MG63 (cell line): ENCODE measurements at places on chromosomes 5 and 9. TPM values are rescaled to one million over a fixed set of nuclear protein-coding genes. Genes with fewer than 3 reads are reported as not detected.
A peak's percentile ranks its signal among the peaks of the same experiment; 100 is the strongest.

The N4BP3 gene
- total RNA-seq, result 1.0 and 2.3 TPM in 2 replicates

The FOXD4L6 gene
- total RNA-seq, result not detected in 2 replicates

- no peak for DNase-seq
Observed at GRCh38 chr5:14225173-14225834, 82.2 kb downstream of the TRIO start.

DNA sequence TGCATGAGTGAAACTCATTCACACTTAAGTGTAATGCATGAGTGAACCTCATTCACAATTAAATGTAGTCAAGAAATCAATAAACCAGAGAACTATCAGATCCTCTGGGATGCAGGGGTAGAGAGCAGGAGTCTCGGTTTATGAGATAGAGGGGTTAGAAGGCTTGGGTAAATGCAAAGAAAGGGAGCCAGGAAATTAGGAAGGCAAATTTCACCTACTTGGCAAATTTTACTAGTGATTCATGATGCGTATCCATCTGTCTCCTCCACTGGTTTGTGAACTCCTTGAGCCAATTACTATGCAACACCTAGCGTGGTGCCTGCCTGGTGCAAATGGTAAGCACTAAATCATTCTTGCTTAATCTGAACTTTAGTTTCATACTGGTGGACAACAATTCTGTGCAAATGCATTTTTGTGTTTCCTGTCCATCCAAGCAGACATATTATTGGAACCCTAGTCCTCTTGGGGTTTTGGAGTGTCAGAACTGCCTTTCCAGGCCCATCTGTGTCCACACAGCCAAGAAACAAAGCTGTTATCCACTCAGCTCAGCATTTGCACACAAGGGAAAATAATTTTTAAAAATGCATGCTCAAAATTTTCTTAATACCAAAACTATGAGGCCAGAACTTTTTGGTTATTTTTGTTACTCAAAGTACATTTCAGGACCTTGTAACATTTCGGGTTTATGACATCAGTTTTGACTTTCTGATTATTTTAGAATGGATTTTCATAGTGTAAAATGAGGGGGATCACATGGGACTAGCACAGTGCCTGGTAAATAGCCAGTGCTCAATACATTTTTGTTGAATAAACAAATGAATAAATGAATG is 5.2 kb downstream of the HAPLN1 start:
- no peak for DNase-seq

- DNase-seq, result no peak
Observed at GRCh38 chr5:131270809-131271208, 7.0 kb downstream of the CDC42SE2 start.

GRCh38 chr5:143576711-143577484 is 173.4 kb upstream of the NR3C1 start:
- peak; percentile 14 for DNase-seq

GRCh38 chr5:176447591-176447977 is 601 bp upstream of the FAF2 start:
- no peak for DNase-seq
